ENCODE measurements at places on chromosomes 5 and 9.

DNA sequence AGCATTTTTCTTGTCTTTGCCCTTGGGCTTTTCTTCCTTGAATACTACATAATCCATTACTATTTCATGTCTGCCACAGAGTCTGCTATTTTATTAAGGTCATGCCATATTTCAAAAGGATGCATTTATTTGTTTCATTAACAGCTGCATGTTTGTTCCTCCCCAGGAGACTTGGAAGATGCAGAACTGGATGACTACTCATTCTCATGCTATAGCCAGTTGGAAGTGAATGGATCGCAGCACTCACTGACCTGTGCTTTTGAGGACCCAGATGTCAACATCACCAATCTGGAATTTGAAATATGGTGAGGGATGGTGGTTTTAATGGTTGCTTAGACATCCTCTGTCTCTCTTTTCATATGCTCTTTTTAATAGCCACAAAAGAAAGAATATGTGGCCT is 4.0 kb downstream of the IL7R start:
- no peak for DNase-seq

- no peak for DNase-seq
These were observed 104.1 kb downstream of the ROR2 start for GRCh38 chr9:91845879-91846278.

DNA sequence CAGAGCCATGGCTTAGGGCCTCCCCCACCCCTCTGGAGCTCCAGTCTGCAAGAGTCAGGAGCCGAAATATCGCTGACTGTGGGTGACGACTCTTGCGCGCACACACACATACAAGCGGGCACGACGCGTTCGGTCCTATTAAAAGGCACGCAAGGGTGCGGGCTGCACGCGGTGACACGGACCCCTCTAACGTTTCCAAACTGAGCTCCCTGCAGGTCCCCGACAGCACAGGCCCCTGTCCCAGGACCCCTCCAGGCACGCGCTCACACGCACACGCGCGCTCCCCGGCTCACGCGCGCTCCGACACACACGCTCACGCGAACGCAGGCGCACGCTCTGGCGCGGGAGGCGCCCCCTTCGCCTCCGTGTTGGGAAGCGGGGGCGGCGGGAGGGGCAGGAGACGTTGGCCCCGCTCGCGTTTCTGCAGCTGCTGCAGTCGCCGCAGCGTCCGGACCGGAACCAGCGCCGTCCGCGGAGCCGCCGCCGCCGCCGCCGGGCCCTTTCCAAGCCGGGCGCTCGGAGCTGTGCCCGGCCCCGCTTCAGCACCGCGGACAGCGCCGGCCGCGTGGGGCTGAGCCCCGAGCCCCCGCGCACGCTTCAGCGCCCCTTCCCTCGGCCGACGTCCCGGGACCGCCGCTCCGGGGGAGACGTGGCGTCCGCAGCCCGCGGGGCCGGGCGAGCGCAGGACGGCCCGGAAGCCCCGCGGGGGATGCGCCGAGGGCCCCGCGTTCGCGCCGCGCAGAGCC is at the start of gene GRIN1:
Gene GRIN1, plus strand, starts transcription at position 433 of the 746 bp plus-strand sequence. CDS start 333 bp downstream, outside the sequence.
- no peak for DNase-seq

- no peak for DNase-seq
These were observed 10.5 kb downstream of the GRAMD2B start for GRCh38 chr5:126433701-126434100.

DNA sequence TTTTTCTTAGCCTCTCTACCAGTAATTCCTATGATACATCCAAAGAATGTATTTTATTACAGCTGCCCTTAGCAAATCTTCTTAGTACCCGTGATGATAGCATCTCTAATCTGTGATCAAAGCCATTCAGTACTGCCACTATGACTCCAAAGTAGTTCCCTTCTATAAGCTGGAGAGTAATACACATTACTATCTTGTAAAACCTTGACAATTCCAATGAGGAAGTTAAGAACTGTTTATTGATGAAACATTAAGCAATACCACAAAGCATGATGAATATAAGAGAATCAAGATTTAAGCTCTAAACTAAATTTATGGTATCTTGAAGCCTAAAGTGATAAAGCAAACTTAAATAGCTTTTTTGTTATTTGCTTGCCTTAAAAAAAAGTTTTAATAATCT is 86.1 kb downstream of the SMIM23 start:
- DNase-seq = no peak

GRCh38 chr9:110257956-110258355 is 1.6 kb upstream of the TXN start:
- DNase-seq = no peak

DNA sequence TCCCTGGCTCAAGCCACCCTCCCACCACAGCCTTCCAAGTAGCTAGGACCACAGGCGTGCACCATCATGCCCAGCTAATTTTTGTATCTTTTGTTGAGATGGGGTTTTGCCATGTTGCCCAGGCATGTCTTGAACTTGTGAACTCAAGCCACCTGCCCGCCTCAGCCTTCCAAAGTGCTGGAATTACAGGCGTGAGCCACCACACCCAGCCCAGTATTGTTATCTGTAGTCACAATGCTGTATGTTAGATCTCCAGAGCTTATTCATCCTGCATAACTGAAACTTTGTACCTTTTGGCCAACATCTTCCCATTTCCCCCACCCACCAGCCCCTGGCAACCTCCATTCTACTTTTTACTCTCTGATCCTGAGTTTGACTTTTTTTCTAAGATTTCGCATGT is 37.5 kb downstream of the CREBRF start:
- no peak for DNase-seq

- DNase-seq = no peak
These were observed 267.3 kb downstream of the IRX1 start for GRCh38 chr5:3862906-3863305.

GRCh38 chr9:86075132-86076109 is 23.9 kb downstream of the GOLM1 start:
- DNase-seq = no peak

DNA sequence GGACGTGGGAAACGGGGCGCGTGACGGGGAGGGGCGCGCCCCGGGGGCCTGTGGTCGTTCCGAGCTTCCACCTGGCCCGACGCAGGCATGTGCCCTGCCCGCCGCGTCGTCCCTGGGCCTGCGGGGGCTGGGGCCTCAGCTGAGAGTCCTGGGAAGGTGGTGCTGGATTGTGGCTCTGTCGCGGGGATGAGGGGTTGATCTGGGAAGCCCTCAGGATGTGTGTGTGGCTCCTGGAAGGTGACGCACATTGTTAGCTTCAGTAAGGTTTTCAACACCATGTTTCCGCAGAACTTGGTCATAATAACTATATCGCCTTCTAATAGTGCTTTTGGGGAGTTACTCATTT is 589.1 kb downstream of the MTRR start:
- DNase-seq = no peak

- DNase-seq = no peak
These were observed 91.2 kb downstream of the ANXA2R start for GRCh38 chr5:42948961-42949347.

DNA sequence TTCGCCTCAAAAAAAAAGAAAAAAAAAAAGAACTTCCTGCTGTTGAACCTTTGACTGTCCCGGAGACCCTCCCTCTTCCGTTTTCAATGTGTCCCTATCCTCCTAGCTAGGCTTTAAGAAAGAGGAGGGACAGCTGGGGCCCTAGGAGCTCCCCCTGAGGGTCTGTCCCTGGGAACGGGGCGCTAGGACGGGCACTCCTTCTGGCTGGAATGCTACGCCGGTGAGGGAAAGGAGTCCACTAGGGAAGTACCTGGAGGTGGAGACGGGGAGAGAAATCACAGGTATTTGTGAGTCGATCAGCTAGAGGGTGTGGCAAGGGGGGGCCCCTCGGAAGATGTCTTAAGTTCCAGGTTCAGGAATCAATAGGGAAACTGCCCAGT is 4.6 kb downstream of the SIT1 start:
- DNase-seq = no peak

- no peak for DNase-seq
These were observed 3.2 kb downstream of the MACROH2A1 start for GRCh38 chr5:135395866-135396265.

DNA sequence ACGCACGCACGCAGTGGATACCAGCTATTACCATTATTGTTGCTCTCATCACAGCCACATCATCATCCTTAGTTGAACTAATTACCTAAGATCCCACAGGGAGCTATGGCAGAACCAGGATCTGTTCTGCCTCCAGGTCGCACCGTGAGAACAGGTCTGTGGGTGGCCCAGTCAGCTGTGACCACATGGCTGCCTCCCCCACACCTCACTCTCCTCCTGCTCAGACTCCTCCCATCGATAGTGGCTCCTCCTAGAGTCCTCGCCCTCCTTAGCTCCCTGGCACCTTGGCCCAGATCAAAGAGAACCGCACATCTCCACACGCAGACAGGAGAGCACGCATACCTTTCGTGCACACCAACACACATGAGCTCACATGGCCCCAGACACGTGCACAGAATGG is 32.4 kb upstream of the RPL26L1 start:
- DNase-seq = no peak

- DNase-seq = no peak
These were observed 118.7 kb downstream of the PJA2 start for GRCh38 chr5:109291090-109291489.

GRCh38 chr5:121158451-121158850 is 693.2 kb upstream of the FTMT start:
- no peak for DNase-seq

DNA sequence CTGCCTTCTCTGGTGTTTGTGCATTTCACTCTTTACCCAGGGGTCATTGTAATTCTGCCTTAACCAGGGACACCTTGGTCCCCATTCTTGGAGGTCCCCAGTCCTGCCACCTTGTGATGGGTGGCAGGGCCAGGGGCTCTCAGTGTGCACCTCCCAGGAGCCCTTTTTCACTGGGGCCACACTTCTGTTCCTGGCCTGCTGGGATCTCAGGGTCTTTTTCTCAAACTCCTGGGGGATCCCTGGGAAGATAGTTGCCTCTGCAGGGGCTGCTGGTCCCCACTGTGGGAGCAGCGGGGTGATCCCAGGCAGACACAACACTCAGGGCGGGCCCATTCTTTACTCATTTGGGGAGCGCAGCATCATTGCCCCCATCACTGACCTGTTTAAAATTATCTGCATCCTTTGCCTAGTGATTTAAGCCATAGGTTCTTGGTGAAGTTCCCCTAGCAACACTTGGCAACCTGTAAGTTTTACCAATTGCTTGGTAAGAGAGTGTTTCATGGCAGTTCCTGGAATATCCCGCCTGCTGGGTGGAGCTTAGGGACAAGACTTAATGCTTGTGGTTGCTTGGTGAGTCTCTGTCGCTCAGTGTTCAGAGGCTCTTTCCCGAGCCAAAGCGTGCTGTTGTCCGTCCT is 15.7 kb downstream of the PHF2 start:
- DNase-seq = no peak

DNA sequence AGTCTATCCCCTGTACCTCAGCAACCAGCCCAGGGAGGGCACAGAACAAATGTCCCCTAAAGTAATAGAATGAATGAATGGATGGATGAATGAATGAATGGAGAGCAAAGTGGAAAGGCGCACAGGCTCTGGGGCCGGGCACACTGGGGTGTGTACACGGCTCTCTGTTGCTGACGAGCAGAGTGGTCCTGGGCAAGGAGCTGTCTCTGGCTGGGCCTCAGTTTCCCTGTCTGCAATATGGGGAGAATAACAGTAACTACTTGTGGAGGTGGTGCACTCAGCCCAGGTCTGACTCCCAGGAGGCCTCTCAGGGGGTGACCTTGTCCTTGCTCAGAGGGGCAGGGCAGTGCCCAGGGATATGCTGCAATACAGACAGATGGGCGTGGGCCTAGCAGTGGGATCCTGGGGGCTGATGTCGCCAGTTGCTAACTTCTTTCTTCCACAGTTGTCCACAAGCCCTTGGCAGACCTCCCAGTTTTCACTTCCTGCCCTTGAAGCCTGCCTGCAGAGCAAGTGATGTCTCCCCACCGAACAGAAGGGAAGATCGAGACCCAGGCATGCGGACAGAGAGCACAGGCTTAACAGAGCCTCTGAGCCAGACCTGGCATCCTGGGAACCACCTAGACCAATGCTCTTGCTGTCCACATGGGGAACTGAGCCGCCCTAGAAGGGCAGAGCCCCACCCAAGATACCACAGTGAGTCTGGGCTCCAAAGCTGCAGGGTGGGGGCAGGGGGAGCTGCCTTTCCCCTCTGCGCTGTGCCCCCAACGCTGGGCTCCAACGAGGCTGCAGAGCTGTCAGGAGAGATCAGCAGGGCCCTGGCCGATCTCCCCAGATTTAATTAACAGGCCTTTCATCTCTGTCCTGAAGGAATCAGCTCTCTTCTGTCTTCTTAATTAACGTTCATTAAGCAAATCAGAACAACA is 13.6 kb upstream of the LAMC3 start:
- no peak for DNase-seq

DNA sequence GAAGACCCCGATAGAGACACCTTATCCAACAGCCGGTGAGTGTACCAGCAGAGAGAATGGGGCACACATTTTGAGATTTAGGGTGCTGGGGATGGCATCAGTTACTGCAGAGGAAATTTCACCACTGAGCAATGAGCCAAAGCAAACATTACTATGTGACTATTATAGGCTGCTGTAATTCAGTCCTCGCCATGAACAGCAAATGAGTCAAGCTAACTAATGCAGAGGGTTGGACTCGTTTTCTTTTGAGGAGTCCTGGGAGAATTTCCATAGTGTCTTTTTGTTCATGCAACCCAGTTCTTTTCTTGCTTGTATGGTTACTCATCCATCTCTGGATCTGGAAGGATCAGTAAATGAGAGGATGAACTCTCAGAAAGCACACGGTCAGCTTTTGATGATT is 323.8 kb downstream of the PSAT1 start:
- no peak for DNase-seq

GRCh38 chr5:111580956-111581355 is 68.6 kb upstream of the STARD4 start:
- DNase-seq = no peak

- no peak for DNase-seq
These were observed 444.6 kb upstream of the DAB2 start for GRCh38 chr5:39869396-39869795.

DNA sequence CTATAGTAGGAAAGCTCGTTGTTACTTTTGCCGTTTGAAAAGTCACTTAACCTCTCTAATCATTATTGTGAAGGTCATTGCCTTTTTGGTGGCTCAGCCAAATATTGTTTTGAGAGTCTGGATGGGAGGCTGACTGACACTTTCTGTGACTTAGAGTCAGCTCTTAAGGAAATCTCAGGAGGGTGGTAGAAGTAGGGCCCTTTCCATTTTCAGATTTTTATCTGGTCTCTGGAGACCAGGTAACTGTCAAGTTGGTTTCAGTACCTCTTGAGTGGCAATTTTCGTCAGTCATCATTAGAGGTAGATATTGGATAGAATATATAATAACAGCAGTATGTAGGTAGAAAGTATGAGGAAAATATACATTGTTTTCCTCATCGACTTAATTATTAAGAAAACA is 23.3 kb downstream of the UGCG start:
- DNase-seq = no peak
